ENCODE measurements at places on chromosomes 4 and X.

GRCh38 chr4:173514641-173515217 is 15.3 kb downstream of the HAND2 start:
- no peak for DNase-seq

DNA sequence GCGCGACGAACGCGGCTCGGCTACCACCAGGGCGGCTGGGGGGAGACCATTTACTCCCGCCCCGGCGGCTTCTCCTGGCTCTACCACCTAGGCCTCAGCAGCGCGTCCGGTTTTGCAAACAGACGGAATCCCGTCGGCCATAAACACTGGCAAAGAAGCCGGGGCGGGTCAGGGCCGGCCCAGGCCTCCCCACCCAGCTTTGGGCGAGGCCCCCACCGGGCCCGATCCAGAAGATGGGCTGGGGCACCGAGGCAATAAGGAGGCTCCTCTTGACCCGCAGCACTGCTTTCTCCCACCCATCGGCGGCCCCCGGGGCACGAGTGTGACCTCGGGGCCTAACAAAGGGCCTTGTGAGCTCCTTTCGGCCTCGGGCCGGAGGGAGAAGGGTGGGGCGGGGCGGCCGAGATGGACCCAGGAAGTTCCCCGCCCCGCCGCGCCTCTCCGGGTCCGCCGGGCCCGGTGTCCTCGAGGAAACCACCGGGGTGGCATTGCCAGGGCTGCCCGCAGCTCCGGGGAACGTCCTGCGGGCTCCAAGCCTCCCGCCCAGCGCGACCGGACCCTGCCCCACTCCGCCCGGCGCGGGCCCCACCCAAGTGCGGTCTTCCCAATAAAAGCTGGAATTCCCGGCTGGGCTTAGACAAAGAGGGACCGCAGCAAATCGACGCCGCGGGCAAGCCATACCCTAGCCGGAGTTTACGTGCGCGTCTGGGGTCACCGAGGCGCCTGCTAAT is 5.9 kb downstream of the BCOR start:
- no peak for DNase-seq

GRCh38 chr4:23631255-23631950 is 258.4 kb downstream of the PPARGC1A start:
- DNase-seq = no peak

- no peak for DNase-seq
These were observed 220.2 kb upstream of the UGT8 start for GRCh38 chr4:114378305-114378903.

- no peak for DNase-seq
These were observed 115.8 kb downstream of the HS6ST2 start for GRCh38 chrX:132842460-132843238.

GRCh38 chr4:147683188-147683591 is 773 bp downstream of the PRMT9 start:
- DNase-seq = no peak

- DNase-seq = no peak
These were observed 459.7 kb downstream of the MID1IP1 start for GRCh38 chrX:39260965-39261364.

GRCh38 chr4:73446336-73446938 is 10.4 kb downstream of the AFP start:
- no peak for DNase-seq

- DNase-seq = no peak
These were observed 124.1 kb upstream of the AFF2 start for GRCh38 chrX:148376342-148376741.

DNA sequence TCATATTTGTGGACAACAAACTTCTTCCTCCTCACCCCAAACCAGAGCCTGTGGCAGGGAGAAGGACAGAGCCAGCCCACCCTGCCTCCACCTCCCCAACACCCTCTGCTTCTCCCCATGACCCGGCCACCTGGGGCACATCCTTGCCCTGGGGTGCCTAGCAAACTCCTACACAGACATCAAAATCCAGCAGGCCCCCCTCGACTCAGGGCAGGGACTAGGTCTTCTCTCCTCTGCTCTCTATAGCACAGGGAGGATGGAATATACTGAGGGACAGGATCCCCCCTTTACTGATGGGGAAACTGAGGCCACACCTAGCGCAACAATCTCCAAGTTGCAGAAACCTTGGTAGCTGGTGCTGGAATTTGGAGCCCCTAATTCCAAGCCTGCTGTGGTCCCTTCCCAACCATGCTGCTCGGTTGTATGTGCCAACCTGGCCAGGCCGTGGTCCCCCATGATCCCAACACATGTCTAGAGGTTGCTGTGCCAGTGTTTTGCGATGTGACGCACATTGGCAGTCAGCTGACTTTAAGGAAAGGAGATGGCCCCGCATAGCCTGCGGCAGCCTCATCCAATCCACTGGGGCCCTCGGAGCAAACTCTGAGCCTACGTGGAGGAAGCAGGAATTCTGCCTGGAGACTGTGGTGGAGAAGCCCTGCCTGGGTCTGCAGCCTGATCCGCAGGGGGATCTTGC is 53.9 kb upstream of the ADRA2C start:
- no peak for DNase-seq

GRCh38 chr4:81257816-81258215 is 42.8 kb upstream of the PRKG2 start:
- no peak for DNase-seq

- DNase-seq = no peak
These were observed 167.2 kb downstream of the CEP135 start for GRCh38 chr4:56115898-56116297.

All from stimulated activated naive CD8-positive, alpha-beta T cell treated with anti-CD3 and anti-CD28 coated beads, Interleukin-15, amount 100 ng/mL, for 72 hours (primary cell).